ENCODE measurements at places on chromosomes 1 and 21.

GRCh38 chr1:96515430-96515829 is 206.2 kb upstream of the PTBP2 start:
- DNase-seq, result no peak

DNA sequence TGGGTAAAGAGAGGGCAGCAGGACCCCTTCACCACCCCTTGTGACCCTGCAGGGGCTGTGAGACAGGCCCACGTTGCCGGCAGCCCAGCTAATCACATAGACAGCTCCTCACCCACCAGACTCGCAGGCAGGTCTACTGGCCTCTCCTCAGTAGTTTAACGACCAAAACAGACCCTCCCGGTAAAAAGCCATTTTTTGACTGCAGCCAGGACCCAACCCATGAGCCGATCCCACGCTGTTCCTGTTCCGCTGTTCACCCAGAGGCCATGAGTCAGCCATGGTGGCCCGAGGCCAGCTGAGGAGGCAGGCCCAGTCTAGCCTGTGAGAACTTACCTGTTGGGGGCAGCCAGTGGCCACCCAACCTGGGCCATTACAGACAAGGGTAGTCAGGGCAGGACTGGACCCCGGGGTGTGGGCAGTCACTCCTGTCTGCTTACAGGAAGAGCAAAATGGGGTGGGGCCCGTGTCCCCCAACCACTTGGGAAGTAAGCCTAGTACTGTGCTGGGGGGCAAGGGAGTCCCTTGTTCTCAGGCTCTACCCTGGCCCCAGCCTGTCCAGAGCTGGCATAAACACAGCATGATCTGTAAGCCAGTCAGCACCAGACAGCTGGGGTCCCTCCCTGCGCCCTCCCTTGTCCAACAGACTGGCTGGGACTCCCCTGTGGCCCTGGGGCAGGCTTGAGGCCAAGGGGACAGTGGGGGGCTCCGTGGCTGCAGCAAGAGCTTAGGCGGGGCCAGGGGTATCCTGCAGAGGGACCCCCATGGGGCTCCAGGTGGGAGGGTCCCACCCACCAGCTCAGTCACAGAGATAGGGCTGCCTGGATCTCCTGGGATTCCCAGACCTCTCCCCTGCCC is 61.9 kb downstream of the WNT9A start:
- no peak for DNase-seq

- DNase-seq, result no peak
Observed at GRCh38 chr1:14567056-14567455, 31.4 kb upstream of the KAZN start.

DNA sequence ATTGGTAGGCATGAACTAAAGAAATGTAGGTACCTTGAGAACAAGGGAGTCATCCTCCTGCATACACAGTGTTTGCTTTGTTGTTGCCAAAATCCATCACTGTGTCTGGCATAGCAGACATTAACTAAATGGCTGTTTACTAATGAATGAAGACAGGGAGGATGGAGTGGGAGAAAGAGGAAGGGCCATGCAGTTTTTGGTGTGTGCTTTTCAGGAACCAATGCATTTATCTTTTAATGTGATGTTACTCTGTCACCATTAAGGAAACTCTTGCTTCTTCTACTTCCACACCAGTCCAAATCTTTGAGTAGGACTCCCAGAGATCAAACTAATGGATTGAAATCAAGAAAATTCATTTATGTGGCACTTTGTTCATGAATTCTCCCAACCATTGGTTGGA is 55.6 kb upstream of the DUSP10 start:
- no peak for DNase-seq

- no peak for DNase-seq
Observed at GRCh38 chr1:3903141-3904005, 3.3 kb upstream of the C1orf174 start.

DNA sequence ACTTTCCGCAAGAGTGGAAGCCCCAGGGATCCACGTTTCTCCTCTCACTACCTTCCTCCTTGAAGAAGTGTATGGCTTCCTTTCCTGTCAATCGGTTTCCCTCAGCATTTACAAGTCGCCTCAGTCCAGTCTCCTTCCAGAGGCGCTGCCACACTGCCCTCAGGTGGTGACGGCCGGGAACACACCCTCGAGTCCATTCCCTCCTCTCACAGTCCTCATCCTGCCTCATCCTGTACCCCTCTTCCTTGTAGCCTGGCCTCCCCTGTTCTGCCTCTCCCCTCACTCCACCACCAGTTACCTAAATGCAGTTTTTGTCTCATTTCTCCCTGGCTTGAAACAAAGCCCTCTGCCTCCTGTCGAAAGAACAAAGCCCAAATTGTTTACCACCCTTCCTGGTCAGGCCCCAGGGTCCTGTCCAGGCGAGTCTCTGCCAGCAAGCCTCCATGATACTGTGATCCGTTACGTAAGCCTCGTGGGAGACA is 23.2 kb upstream of the LSM10 start:
- peak; percentile 85 for DNase-seq

DNA sequence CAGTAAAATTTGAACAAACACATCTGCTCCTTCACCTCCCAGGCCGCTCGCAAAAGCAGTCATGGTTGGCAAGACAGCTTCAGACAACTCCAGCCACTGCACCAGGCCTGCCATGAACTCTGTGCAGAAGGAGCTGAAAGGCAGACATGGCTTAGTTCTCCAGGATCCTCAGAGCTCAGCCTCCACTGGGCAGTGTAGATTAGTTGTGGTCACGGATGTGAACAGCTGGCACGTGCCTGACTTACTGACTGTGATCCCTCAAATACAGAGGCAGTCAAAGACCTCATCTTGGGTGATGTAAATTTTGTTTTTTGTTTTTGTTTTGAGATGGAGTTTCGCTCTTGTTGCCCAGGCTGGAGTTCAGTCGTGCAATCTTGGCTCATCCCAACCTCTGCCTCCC is 28.4 kb downstream of the TMCO4 start:
- no peak for DNase-seq

- no peak for DNase-seq
Observed at GRCh38 chr1:207923561-207923960, 12.6 kb upstream of the CD34 start.

DNA sequence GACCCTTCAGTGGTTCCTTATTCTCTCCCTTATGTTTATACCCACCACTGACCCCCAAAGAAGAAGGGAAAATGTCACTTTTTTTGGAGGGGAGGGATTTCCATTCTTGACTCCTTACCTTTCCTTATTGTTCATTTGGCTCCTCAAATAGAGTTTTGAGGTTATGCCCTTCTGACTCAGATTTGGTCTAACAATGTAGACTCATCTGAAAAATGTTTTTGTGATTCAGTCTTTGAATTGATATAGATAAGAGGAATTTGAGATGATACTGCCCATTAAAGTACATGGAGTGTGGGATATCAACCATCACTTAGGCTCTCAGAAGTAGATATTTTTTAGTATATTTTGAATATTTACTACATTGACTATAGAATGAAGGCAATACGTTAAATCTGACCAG is 16.1 kb downstream of the USP1 start:
- no peak for DNase-seq
